ENCODE measurements at places on chromosomes 12 and 14.

DNA sequence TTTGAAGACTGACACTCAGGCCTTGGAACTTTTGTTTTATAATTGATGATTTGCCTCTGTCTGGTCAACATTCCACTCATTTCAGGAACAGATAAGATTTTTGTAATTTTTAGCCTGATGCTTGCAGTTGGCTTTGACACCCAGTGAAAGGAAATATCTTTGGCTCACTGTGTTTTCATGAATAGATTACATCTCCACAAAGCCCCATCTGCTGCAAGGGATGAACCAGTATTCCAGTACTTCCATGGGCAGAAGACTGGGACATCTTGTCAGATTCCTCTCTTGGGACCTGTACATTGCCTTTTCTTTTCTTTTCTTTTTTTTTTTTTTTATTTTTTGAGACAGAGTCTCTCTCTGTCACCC, 28.4 kb downstream of the GSG1 start:
- DNase-seq: peak; percentile 30

DNA sequence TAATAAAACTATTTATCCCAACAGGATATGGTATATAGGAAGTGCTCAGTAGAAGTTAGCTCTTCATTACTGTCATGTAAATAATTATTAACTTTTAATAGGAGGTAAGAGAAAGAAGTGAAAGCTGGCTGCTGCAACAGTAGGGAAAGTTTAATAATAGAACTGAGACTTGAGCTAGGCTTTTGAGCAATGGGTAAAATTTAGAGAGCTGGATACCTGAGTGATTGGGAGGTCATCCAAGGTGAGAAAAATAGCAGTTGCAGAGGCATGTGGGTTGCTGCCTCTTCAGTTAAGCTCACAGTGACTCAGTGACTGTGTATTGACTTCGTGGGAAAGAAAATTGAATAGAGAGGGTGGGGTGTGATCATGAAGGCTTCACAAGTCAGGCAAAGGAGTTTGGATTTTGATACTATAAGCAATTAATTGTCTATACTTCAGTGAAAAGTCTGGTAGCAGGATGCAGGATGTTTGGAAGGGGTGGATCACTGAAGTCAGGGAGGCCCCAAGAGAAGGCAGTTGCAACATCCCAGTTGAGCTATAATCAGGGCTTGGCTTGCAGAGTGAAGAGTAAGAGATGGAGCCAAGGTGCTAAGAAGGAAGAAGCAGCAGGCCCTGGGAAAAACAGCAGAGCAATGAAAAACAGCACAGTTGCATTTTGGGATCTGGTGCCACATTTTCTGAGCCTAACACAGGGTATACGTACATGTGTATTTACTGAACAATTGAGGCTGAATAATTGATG, 172.0 kb upstream of the FRMD6 start:
- no peak for DNase-seq

- DNase-seq: no peak
These were observed 7.7 kb downstream of the LRRIQ1 start for GRCh38 chr12:85043829-85044228.

DNA sequence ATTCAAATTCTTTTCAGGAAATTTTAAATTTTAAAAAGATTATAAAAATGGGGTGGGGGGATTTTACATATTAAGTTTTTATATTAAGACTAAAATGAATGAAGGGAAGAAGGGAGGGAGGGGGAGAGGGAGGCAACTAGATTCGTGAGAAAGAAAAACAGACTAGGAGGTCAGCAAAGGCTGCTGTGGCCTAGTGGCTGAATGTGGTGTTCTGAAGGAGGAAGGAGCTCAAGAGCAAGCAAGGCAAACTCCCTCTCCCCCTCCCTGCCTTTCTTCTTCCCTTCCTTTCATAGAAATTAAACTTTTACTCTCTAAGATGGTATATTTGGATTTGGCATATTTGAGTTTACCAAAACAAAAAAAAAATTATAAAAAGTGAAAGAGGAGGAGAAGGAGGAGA, 18.1 kb downstream of the DYRK2 start:
- DNase-seq: no peak

- peak; percentile 94 for DNase-seq
These were observed 487 bp downstream of the TINF2 start for GRCh38 chr14:24241829-24242443.

DNA sequence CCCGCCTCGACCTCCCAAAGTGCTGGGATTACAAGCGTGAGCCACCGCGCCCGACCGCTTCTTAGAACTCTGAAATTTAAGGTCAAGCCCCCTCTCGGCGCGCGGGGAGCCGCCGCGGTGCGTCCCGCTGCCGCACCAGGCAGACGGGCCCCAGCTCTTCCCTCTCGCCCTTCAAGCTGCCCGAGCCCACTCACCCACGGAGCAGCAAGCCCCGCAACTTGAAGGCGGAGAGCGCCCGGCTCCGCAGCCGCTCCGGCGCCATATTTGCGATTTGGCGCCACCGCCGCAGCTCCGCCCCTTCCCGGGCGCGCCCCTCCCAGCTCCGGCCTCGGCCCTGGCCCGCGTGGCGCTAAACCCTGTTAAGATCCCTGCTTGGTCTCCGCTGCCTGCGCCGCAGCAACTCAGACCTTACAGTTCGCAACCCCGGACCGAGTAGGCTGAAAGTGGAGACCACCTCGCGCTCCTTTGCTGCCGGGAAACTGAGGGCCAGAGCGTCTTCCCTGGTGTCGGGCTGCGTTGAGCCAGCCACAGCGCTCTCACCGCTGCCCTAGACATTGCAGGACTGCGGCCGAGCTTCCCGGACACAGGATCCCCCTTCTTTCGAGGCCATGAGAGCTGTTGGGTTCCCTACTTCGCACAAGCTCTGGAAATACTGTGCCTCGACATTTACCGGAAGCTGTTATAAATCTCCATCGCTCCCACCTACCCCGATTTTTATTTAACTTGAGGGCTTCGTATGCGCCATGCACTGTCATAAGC, at the start of gene POLE2:
Gene POLE2, minus strand, starts transcription at position 273 of the 759 bp plus-strand sequence. Its CDS starts 11 bp downstream, at position 262.
- peak; percentile 80 for DNase-seq

DNA sequence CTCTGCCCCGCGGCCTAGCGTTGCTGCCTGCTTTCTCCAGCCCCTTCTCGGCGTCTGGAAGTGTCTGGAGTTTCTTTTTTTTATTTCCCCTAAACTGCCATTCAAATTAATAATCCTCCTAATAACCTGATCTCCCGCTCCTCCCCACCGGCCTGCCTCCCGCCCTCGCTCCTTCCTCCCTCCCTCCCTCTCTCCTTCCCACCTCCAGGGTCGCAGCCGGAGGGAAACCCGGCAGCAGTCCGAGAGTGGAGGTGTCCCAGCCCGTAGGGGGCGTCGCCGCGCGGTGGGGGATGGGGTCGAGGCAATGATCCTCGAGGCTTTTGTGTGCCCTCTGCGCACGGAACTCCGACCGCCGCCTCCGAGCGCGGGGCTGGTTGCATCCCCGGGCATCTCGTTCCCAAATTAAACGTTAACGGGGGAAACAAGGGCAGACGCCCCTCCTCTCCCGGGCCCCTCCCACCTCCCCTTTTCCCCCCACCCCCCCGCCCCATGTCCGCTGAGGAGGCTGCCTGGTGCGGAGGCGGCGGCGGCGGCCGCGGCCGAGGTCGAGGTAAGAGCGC, 1.0 kb upstream of the SOCS2 start:
- peak; percentile 77 for DNase-seq

- no peak for DNase-seq
These were observed 644.2 kb downstream of the NOVA1 start for GRCh38 chr14:25953532-25954139.

DNA sequence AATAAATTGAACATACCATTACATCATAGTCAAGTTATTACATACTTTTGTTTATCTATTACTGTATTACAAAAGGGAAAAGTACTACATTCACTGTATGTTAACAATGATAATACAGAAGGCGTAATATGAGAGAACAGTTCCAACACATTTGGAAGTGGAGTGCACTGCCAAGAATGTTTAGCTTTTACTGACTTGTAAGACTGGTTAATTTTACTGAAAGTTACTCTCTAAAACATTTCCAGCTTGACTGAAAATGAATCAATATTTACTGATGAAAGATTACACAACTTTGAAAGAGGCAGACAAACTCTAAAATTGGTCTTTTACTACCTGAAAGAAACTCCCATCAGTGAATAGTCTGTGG, 728.5 kb downstream of the FSCB start:
- no peak for DNase-seq

DNA sequence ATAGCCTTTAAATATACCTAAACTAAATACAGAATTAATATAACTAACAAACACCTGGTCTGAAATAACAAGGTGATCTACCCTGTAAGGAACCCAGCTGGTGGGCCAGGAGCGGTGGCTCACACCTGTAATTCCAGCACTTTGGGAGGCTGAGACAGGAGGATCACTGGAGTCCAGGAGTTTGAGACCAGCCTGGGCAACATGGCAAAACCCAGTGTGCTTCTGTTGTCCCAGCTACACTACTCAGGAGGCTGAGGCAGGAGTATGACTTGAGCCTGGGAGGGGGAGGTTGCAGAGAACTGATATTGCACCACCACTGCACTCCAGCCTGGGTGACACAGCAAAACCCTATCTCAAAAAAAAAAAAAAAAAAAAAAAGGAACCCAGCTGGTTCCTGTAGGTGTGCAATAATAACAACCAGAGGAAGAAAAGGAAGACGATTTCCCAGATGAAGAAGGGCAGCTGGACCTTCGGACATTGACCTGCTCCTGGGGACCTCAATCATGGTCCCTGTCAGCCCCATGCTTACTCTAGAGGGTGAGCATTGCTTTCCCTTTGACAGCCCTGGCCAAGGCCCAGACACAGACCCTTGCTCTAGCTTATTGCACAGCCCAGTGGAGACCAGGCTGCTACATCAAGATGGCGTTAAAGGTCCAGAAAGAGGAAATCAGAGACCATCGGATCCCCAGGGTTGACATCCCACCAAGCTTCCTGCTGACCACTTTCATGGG, 5.4 kb downstream of the FOS start:
- peak; percentile 71 for DNase-seq

- peak; percentile 8 for DNase-seq
These were observed 38.2 kb upstream of the ZNF641 start for GRCh38 chr12:48388938-48389337.

DNA sequence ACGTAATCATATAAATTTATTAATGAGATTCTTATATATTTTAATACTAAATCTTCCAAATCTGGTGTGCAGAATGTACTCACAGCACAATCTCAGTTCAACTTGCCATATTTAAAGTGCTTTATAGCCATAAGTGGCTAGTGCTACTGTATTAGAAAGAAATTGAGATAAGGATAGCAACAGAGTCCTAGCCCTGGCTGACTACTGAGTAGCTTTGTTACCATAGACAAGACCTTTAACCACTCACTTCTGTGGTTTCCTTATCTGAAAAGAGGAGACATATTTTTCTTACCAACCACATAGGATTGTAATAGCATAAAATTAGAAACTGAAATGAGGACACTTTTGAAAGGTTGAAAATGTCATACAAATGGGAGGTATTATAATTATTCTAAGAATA, 2.0 kb upstream of the CHURC1 start:
- DNase-seq: no peak

DNA sequence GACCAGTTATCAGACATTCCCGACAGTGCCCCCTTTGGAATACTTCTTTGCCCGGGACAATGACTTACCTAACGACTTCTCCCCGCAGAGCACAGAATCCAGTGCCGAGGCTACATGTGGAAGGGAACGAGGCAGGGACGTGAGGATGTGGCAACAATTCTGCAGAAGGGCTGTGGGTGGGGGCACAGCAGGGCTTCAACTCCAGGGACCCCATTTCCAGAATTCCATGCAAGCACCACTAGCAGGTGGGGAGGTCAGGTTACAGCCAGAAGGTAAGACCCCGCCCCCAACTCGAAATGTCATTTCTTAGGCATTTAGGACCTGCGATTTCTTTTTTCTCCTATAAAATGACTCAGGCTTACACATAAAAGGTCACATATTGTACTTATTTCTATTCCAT, 207.9 kb downstream of the TMEM132C start:
- DNase-seq: no peak

GRCh38 chr12:2682296-2683251, 112.2 kb upstream of the FKBP4 start:
- DNase-seq: peak; percentile 59

GRCh38 chr14:51860825-51861499, 550 bp downstream of the GNG2 start:
- peak; percentile 30 for DNase-seq

DNA sequence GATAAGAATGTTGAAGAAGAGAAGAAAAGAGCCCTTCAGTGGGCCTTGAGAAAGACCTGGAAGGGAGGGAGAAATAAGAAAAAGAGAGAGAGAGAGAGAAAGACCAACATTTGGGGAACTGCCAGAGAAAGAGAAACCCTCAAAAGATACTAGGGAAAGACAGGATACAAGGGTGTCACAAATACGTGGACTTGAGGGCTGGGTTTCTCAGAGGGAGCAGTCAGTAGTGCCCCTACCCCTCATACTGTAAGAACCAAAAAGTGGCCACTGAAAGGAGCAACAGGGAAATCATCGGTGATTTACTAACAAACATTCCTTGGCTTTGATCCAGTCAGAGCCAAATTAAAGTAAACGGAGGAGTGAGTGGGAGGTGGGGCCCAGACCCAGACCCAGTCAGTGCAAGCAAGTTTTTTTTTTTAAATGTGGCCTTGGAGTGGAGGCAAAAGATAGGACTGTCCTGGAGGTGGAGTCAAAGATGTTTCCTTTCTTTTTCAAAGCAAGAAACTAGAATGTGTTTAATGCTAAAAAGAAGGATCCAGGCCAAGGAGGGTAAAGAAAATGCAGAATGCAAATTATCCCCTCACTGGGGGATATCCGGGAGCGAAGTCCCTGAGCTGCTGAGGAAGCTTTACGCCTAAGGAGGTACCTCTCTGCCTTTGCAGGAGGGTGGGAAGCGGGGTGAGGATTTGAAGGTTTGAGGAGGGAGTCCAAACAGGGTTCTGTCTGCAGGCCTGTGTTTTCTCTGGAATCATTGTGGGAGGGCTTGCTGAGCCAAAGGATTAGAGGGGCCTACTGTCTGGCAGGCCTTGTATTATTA, 143.5 kb upstream of the AMIGO2 start:
- peak; percentile 56 for DNase-seq

DNA sequence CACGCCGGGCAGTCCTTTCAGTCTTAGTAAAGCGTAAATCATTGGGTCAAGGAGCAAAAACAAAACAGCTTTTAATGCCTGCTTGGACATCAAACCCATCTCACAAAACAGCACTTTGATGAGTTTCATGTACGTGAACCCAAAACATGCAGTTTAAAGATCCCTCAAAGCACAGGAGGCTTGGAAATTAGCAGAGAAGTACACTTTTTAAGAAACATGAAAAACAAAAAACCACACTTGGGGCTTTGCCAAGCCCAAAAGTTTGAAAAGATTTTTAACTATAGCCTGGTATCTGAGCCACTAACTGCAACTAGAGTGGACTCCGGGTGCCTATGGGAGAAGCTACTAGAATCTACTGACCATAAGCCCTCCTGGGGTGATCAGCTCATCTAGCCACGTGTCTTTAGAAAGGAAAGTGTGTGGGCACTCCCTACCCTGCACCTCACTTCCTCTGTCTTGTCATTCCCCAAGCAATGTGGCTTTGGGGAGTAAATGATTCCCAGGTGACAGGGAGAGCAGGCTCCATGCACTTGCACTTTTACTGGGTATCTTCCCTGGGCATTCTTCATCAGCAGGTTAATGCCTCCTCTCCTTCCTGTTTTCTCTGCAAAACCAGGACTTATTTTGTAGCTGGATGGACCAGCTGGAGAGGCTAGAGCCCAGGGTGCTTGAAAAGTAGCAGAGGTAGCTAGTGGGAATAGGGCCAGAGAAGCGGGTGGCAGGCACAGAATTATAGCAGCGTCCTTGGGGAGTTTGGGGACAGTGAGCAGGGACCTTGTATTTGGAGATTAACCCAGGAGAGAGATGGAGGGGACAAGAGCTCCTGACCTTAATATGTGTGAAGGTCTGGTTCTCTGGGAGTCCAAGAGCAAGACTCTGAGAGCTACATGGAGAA, 339.3 kb downstream of the BCL11B start:
- no peak for DNase-seq

GRCh38 chr12:52280319-52280795, 5.9 kb downstream of the KRT86 start:
- DNase-seq: peak; percentile 97

All from cardiac muscle cell (in vitro differentiated cells and primary cell).